ENCODE measurements at places on chromosomes 7 and 10. TPM values are rescaled to one million over a fixed set of nuclear protein-coding genes. Genes with fewer than 3 reads are reported as not detected.

The ARHGEF35 gene
- 7.7 TPM for total RNA-seq

DNA sequence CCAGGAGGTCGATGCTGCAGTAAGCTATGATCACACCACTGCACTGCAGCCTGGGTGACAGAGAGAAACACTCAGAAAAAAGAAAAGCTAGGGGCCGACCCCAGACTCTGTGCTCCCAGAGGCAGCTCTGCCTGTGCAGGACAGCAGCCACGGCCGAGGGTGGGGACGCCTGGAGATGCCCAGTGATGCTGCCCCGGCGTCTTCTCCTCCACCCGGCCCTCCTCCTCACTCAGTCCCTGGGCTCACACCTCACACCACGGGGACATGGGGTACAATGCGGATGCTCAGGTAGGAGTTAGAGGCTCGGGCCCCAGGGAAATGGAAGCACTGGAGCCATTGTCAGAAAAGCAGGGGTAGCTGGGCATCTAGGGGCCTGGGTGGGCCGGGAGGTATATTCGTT lies 46.3 kb upstream of the ELFN1 start:
- H3K4me3 ChIP-seq = no peak overlapping the region
- no peak for DNase-seq
- no peaks in the 10 kb centered on the region for H3K4me1 ChIP-seq
- H3K27ac ChIP-seq = no peak overlapping the region
- no peaks in the 10 kb centered on the region for H3K36me3 ChIP-seq
- H3K27me3 ChIP-seq = no peaks in the 10 kb centered on the region

The MEOX2 gene
- total RNA-seq = 1.3 TPM

The BLNK gene
- total RNA-seq = 12.6 TPM

DNA sequence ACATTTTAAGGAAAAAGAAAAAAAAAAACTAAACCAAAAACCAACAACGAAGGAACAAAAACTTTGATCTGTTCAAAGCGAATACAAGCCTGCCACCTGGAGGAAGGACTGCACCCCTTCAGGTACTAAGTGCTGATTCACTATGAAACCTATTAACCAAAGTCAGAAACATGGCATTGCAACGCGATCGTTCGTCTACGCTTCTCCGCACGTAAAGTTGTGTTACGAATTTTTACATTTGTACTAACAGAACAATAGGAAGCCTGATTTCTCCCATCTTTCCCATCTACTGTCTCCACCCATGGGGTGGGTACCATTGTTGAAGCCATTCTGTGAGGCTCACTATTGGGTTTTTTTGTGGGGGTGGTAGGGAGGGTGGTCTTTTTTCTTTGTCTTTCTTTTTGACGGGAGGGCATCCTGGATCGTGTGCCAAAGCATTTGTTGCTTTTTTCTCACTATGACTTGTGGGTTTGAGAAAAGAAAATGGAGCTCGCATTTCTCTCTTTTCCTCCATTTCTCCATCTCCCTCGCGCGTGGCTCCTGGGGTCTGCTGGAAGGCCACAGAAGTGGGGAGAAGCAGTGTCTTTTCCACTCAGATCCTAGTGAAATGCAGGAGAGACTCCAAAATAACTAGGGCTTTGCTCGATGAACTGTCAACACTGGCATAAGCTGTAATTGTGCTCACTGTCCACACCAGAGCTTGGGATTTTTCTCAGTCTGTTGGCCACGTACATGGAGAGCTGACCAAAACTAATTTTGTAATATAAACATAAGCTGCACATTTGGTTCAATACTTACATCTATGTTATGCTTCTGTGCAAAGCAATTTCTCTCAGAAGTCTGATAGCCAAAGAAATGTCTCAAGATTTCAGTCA lies 100.9 kb upstream of the YAE1 start:
- peak; percentile 28 for DNase-seq
- no peak overlapping the region for H3K4me3 ChIP-seq
- no peaks in the 10 kb centered on the region for H3K4me1 ChIP-seq
- no peak overlapping the region for H3K27ac ChIP-seq

DNA sequence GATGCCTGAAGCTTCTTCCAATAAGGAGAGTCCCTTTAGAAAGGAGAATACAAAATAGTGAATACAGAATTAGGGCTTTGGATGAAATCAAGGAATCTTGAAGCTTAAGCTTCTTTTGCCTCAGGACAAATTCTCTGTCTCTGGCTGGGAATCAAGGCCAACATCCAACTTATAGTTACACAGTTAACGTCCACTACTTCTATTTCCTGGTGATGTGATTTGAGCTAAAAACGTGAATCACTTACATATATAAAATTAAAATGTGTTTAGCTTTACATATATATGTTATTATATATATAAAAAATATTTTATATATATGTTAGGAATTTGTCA lies 11.4 kb upstream of the INPP5F start:
- DNase-seq = no peak
- H3K27me3 ChIP-seq = no peaks in the 10 kb centered on the region
- H3K4me3 ChIP-seq = no peak overlapping the region

All from pancreas (tissue), 10 donors.